Stimulated activated CD8-positive, alpha-beta memory T cell treated with anti-CD3 and anti-CD28 coated beads, Interleukin-4, amount 100 ng/mL, for 4 hours (primary cell): ENCODE measurements at places on chromosomes 4 and X.

DNA sequence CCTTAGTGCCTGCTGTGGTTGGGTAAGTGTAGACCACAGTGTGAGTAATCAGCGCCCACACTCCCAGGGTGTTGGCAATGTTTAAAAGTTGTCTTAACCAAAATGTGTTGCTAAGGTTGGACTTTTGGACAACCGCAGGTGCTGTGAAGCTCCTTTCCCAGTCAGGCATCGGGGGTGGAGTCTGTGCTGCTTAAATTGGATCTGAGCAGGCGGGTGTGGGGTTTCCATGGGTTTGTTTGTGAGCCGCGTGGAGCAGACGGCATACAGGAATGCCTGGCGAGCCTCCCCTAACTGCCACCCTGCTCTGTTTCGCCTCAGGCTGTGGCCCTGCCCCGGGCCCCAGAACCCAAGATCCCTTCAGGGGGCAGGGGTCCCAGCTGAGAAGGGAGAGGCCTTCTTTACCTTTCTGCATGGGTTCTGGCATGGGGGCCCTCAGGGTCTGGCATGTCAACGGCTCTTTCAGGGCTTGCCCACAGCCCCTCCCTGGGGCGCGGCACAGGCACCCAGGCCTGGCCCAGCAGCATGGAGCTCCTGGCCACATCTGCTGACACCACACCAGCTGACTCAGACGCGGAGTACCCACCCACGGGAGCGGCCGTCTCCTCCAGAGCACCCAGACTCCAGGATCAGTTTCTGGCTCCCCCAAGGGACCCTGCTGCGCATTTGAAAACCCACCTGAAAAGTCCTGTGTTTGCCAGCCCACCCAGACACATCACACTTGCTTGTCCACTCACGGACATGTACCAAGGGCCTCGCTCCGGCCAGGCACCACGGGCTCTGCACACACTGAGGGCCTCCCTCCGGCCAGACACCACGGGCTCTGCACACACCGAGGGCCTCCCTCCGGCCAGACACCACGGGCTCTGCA is 5.1 kb upstream of the SPON2 start:
- DNase-seq = no peak

DNA sequence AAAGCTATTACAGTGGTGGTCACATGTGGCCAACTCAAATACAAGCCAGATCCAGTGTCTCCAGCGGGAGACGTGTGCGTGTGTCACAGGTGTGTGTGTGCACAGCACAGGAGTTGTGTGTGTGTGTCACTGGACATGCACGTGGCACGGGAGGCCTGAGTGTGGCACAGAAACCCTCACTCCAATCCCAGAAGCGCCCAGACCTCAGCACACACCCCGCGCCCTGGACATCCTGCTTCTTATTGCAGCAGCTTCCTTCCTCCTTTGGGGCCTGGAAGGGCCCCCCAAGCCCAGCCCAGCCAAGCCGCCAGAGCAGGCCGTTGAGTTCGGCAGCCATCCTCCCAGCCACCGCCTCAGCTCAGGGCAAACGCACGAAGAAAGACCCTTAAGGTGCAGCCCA is 37.9 kb downstream of the ACOX3 start:
- DNase-seq = no peak

DNA sequence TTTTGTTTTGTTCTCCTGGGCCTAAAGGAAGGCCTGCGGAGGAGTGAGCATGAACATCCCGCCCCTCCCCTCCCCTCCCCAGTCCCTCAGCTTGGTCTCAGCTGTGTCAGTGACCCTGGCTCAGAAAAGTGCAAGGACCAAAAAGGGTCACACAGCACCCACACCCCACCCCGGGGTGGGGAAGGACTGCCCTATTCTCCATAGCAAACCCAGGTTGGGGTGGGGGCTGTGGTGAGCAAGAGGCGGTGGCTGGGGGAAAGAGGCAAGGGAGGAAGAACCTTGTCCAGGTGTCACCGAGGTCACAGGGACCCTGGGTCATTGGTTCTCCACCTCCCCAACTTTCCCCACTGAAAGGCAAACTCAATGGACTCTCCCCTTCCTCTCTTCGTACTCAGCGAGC is 7.6 kb upstream of the MSX1 start:
- DNase-seq = no peak

GRCh38 chr4:3323071-3323481 is 30.3 kb downstream of the RGS12 start:
- no peak for DNase-seq

GRCh38 chrX:154655786-154656185 is 2.4 kb upstream of the CTAG2 start:
- no peak for DNase-seq

GRCh38 chrX:13376857-13377549 is 57.1 kb upstream of the ATXN3L start:
- DNase-seq = no peak

- peak; percentile 26 for DNase-seq
These were observed 46.5 kb downstream of the HADH start for GRCh38 chr4:108036213-108036612.

DNA sequence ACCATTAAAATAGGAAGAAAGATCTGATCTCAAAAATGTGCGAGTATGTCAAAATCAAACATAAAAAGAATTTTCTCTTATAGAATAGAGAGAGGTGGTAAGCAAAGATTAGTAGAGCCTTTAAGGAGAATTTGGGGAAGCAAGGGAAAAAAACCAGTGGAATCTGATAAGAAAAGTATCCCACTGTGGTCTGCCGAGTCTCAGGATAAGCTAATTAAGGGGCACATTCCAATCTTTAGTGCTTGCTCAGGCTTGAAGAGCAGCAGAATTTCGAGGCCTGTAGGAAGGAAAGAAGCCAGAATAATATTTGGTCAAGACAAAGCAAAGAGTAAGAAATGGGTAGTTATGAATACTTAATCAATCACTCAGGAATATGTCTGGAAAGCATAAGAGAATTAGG is 13.0 kb downstream of the STATH start:
- no peak for DNase-seq

DNA sequence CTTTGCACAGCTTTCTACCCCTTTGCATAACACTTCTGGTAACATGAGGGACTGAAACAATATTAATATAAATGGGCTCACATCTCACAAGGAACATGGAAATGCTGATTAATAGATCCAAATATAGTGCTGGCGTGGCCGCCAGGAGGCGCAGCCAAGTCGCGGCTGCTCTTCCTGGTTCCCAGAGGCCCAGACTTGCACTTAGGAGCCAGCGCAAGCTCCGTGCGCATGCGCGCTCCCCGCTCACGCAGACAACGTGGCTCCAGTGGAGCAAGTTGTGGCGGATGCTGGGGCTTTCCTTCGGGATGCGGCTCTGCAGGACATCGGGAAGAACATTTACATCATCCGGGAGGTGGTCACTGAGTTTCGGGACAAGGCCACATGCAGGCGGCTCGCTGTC is 318.3 kb upstream of the SLC7A11 start:
- DNase-seq = no peak

- DNase-seq = no peak
These were observed 55.9 kb downstream of the C4orf51 start for GRCh38 chr4:145735827-145736226.

GRCh38 chr4:140249351-140249750 is 95.4 kb upstream of the MAML3 start:
- DNase-seq = no peak

DNA sequence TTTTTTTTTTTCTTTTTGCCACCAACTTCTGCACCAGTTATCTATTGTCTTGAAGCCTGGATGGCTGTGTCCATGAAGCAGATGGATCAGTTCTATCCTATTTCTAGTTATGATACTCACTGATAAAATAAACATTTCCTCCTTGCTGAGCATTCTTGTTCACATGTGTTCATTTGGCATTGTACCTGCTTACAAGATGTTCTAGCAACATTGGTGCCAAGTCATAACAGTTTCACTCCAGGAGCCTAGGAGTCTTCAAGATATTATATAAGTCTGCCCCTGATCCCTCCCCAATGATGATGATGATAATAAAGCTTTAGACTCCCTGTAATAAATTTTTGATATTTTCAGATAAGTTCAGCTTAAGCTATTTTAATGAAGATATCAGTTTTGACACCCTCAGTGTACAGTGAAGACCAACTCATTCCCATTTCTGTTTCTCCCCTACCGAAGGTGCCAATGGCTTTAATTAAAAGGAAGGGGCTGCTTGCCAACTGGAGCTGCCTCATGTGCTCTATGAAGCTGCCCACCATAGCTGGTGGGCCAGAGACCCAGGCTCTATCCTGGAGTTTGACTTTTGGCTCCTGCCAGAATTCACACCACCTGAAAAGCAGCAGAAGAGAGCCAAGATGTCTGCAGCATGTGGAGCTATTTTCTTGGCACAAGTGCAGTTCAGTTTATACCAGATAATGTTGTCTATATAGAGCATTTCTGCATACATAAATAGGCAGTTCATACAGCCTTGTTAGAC is 265.4 kb upstream of the TET2 start:
- DNase-seq = no peak

DNA sequence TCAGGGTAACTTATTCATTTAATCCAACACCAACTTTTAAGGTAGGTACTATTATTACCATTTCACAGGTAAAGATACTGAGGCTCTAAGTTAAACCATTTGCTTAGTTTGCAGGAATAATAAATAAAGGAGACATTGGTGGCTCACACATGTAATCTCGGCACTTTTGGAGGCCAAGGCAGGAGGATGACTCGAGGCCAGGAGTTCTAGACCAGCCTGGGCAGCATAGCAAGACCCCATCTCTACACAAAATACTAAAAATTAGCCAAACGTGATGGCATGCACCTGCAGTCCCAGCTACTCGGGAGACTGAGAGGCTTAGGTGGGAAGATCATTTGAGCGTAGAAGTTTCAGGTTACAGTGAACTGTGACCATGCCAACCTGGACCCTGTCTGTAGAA is 37.7 kb downstream of the SULT1E1 start:
- DNase-seq = no peak

DNA sequence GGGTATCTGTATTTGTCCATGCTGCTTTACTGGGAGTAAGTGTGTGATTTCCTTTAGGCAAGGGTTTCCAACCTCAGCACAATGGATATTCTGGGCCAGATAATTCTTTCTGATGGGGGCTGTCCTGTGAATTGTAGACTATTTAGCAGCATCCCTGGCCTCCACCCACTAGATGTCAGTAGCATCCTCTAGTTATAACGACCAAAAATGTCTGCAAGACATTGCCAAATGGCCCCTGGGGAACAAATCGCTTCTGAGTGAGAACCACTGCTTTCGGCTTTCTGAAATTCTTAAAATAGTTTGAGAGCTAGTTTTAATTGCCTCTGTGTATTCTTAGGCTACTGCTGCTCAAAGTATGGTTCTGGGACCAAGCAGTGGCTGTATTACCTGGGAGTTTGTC is 81.2 kb upstream of the GPM6B start:
- DNase-seq = no peak

DNA sequence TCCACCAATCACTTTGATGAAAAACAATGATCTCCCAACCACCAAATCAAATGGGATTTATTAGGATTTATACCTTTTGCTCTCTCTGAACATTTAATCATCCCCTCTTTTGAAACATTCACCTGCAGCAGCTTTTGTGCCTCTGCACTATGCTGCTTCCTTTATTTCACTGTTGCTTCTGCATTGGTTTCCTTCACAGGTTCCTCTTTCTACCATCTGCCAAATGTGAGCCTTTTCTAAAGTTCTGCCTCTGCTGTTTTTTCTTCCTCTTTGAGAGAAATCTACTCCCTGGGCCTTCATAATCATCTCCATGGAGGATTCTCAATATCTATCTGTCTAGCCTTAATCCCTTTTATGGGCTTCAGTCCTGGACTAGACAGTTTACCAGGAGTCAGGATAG is 24.7 kb downstream of the CUL4B start:
- no peak for DNase-seq

DNA sequence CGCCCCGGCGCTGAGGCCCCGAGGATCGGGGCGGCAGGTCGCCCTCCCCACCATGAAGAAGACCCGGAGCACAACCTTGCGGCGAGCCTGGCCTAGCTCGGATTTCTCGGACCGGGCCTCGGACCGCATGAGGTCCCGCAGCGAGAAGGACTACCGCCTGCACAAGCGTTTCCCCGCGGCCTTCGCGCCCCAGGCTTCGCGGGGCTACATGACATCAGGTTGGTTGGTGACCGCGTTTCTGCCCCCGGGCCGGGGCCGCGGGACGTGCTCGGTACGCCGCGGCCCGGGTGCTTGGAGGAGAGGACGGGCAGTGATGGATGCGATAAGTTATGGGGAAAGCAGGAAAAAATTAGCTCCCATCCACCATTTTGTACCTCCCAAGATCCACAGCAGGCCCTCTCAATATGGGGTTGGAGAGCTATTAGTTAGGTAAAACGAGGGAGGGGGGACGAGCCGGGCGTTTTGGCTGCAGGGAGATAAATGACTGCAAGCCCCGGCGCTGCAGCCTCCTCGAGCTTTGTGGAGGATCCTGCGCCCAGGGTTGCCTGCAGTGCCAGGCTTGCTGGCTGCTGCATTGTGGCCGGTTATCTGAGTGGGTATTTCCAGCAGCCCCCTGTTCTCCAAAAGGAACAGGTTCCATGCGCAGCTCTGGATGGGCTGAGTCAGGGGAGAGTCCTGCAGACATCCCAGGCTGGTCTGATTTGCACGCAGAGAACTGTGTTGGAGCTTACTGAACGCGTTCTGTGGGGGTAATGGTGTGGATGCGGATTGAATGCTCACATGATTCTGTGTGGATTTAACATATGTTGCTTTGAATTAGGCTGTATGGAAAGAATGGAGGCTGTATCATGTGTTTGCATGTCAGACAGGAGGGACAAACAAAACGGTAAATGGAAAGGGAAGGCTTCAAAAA is 1.9 kb downstream of the STOX2 start:
- no peak for DNase-seq

- DNase-seq = no peak
These were observed 45.7 kb downstream of the PASD1 start for GRCh38 chrX:151609222-151609621.

DNA sequence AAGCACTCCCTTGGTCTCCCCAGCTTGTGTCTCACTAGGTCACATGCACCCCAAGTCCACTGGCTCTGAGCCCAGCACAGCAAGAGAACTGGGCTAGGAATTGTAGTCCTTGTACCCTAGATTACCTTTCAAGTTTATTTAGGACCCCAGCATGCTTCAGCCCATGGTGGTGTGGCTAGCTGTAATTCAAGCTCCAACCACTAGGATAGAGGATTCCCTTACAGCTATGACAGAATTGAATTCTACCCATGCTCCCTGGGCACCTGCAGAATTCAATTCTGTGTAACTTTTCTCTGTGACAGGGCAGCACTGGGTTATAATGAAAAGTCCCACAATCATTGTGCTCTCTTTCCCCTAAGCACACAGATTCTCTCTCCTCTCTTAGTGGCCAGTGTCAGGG is 253.8 kb upstream of the DMD start:
- no peak for DNase-seq

GRCh38 chrX:107454302-107454701 is 4.8 kb downstream of the FRMPD3 start:
- no peak for DNase-seq

DNA sequence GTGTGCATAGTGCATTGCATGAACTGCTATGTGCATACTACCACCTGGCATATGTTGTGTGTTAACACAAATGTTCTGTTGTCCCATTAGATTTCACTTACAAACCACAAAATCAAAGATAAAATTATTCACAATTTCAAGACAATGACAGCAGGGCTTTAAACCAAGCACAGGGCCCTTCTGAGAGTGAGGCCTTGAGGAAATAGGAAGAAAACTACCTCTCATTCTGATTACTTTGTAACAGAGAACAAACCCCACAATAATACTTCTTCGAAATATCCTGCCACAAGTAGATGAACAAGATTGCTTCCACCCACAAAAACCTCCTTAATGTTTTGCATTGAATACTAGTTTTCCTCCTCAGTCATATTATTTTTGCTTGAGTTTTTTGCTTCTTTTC is 85.5 kb upstream of the SPANXB1 start:
- DNase-seq = no peak
